ENCODE measurements at places on chromosomes 3 and 15. TPM values are rescaled to one million over a fixed set of nuclear protein-coding genes. Genes with fewer than 3 reads are reported as not detected.

The SLC2A2 gene
- not detected for total RNA-seq

The SERINC4 gene
- not detected for total RNA-seq

The CHRNB4 gene
- total RNA-seq = not detected

The CAMK2N2 gene
- not detected for total RNA-seq

The COL6A6 gene
- 34.8 TPM for total RNA-seq

The GOLGA8B gene
- 56.0 TPM for total RNA-seq

The NPAP1 gene
- 0.17 TPM for total RNA-seq

The CLDN1 gene
- total RNA-seq = 14.6 TPM

The SUCNR1 gene
- total RNA-seq = 2.7 TPM

The CCDC33 gene
- not detected for total RNA-seq

The PTPRG gene
- 86.7 TPM for total RNA-seq

The MYO5C gene
- total RNA-seq = 80.0 TPM

The KNL1 gene
- 0.61 TPM for total RNA-seq

The SCAANT1 gene
- not detected for total RNA-seq

The PRTG gene
- 8.6 TPM for total RNA-seq

- no peaks in the 10 kb centered on the region for H3K27me3 ChIP-seq
- DNase-seq = no peak
- H3K27ac ChIP-seq = no peak overlapping the region
- H3K4me3 ChIP-seq = no peak overlapping the region
- H3K4me1 ChIP-seq = no peaks in the 10 kb centered on the region
Observed at GRCh38 chr3:52174896-52175295, 20.7 kb upstream of the POC1A start.

- H3K4me3 ChIP-seq = no peak overlapping the region
- no peak overlapping the region for H3K27ac ChIP-seq
- H3K27me3 ChIP-seq = no peaks in the 10 kb centered on the region
Observed at GRCh38 chr3:57423335-57423734, 120.8 kb downstream of the DNAH12 start.

- peaks cover 73% of the 10 kb centered on the region for H3K4me1 ChIP-seq
- peak overlapping the region; percentile 90 for H3K27ac ChIP-seq
- H3K36me3 ChIP-seq = no peaks in the 10 kb centered on the region
- peak; percentile 70 for DNase-seq
Observed at GRCh38 chr3:129602309-129602708, 4.2 kb downstream of the PLXND1 start.

- no peak overlapping the region for H3K27ac ChIP-seq
- no peaks in the 10 kb centered on the region for H3K27me3 ChIP-seq
- DNase-seq = peak; percentile 52
- H3K36me3 ChIP-seq = no peaks in the 10 kb centered on the region
- H3K4me3 ChIP-seq = no peak overlapping the region
- no peaks in the 10 kb centered on the region for H3K4me1 ChIP-seq
Observed at GRCh38 chr3:51712511-51712931, 5.7 kb downstream of the GRM2 start.

GRCh38 chr15:43187544-43188155 lies 2.4 kb downstream of the CCNDBP1 start:
- H3K4me1 ChIP-seq = peaks cover 26% of the 10 kb centered on the region
- peaks cover 60% of the 10 kb centered on the region for H3K36me3 ChIP-seq
- no peaks in the 10 kb centered on the region for H3K27me3 ChIP-seq
- no peak overlapping the region for H3K4me3 ChIP-seq
- no peak overlapping the region for H3K27ac ChIP-seq

GRCh38 chr15:45903283-45903682 lies 268.5 kb downstream of the SQOR start:
- no peak overlapping the region for H3K4me3 ChIP-seq
- H3K27me3 ChIP-seq = no peaks in the 10 kb centered on the region
- DNase-seq = no peak
- H3K36me3 ChIP-seq = no peaks in the 10 kb centered on the region
- H3K4me1 ChIP-seq = no peaks in the 10 kb centered on the region
- no peak overlapping the region for H3K27ac ChIP-seq

DNA sequence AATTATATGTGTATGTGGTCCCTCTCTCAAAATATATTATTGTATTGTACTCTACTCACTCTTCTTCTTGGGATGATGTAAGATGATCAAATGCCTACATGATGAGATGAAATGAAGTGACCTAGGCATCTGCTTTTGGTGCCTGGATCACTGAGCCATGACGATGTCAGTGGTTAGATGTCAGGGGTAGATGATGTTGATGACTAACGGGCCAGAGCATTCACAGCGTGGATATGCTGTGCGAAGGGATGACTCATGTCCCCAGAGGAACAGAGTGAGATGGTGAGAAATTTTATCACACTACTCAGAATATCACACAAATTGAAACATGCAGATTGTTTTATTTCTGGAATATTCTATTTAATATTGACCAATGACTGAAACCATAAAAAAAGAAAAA lies 233.9 kb upstream of the CADM2 start:
- H3K27ac ChIP-seq = no peak overlapping the region
- no peaks in the 10 kb centered on the region for H3K4me1 ChIP-seq

GRCh38 chr3:112814266-112814665 lies 32.4 kb downstream of the CD200R1L start:
- peaks cover 14% of the 10 kb centered on the region for H3K4me1 ChIP-seq
- H3K4me3 ChIP-seq = no peak overlapping the region
- no peaks in the 10 kb centered on the region for H3K27me3 ChIP-seq
- H3K27ac ChIP-seq = no peak overlapping the region
- DNase-seq = no peak

- peaks cover 22% of the 10 kb centered on the region for H3K36me3 ChIP-seq
- peaks cover 21% of the 10 kb centered on the region for H3K4me1 ChIP-seq
- H3K4me3 ChIP-seq = no peak overlapping the region
- no peak overlapping the region for H3K27ac ChIP-seq
- no peaks in the 10 kb centered on the region for H3K27me3 ChIP-seq
Observed at GRCh38 chr3:32492684-32493436, 9.8 kb downstream of the CMTM6 start.

DNA sequence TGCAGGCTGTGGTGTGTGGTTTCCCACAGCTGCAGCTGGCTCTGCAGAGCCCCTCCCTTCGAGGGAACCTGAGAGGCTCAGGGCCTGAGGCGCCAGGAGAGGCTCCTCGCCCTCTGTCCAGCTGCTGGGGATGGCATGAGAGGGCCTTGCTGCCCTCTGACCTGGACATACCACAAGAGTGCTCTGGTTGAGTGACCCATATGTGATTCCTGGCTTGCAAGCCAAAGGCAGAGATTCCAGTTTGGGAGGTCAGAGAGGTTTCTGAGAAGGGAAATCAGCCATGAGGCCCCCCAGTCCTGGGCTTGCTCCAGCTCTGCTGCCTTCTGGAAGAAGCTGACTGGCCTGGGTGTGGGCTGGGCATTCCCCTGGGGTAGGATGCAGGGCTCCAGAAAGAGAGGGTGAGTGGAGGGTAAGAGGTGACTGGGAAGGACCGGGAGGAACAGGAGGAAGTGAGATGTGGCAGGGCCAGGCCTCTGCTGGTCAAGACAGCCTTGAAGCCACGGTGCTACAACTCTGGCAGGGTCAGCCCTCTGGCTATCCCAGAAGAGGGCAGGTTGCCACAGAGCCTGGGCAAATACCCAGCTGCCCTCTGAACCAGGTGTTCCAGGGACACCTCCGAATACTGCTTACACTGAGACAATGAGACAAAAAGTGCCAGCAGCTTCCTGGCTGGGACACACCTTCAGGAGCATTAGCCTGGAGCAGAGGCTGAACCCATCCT lies 16.0 kb upstream of the SRP14 start:
- no peak overlapping the region for H3K4me3 ChIP-seq
- peaks cover 15% of the 10 kb centered on the region for H3K4me1 ChIP-seq
- no peaks in the 10 kb centered on the region for H3K36me3 ChIP-seq
- H3K27ac ChIP-seq = no peak overlapping the region
- no peak for DNase-seq

GRCh38 chr15:87846746-87847145 lies 409.8 kb downstream of the NTRK3 start:
- H3K27ac ChIP-seq = no peak overlapping the region
- no peak for DNase-seq
- H3K4me3 ChIP-seq = no peak overlapping the region
- H3K36me3 ChIP-seq = no peaks in the 10 kb centered on the region
- no peaks in the 10 kb centered on the region for H3K4me1 ChIP-seq
- H3K27me3 ChIP-seq = no peaks in the 10 kb centered on the region

DNA sequence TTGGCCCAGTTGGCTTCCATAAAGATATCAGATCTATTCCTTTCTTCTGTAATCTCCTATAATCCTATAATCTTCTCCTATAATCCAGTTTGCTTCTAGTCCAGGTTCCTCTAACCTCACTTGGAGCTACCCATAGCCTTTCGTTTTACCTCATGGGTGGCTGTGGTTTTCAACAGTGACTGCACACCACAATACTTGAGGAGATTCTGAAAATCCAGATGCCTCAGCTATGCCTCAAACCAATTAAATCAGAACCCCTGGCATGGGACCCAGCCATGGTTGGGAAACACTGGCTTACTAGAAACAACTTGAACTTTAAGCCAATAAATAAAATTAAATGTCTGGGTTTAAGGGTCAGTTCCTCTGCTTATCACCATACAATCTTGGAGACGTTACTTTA lies 86.1 kb upstream of the NTRK3 start:
- no peak for DNase-seq
- H3K36me3 ChIP-seq = no peaks in the 10 kb centered on the region
- no peak overlapping the region for H3K27ac ChIP-seq
- H3K4me3 ChIP-seq = no peak overlapping the region

- H3K27ac ChIP-seq = no peak overlapping the region
- H3K36me3 ChIP-seq = peaks cover 4% of the 10 kb centered on the region
- no peak for DNase-seq
Observed at GRCh38 chr3:81531263-81531662, 230.2 kb downstream of the GBE1 start.

- no peak overlapping the region for H3K4me3 ChIP-seq
- H3K27ac ChIP-seq = no peak overlapping the region
- no peaks in the 10 kb centered on the region for H3K36me3 ChIP-seq
- no peak for DNase-seq
Observed at GRCh38 chr15:25972141-25972675, 109.1 kb upstream of the ATP10A start.

GRCh38 chr3:152364237-152364636 lies 95.5 kb downstream of the MBNL1 start:
- H3K36me3 ChIP-seq = no peaks in the 10 kb centered on the region
- peaks cover 17% of the 10 kb centered on the region for H3K4me1 ChIP-seq
- no peaks in the 10 kb centered on the region for H3K27me3 ChIP-seq
- no peak for DNase-seq
- no peak overlapping the region for H3K27ac ChIP-seq

GRCh38 chr3:39990532-39990931 lies 181.1 kb downstream of the MYRIP start:
- no peak overlapping the region for H3K27ac ChIP-seq
- H3K4me1 ChIP-seq = no peaks in the 10 kb centered on the region
- H3K4me3 ChIP-seq = no peak overlapping the region
- DNase-seq = no peak
- no peaks in the 10 kb centered on the region for H3K36me3 ChIP-seq
- no peaks in the 10 kb centered on the region for H3K27me3 ChIP-seq

DNA sequence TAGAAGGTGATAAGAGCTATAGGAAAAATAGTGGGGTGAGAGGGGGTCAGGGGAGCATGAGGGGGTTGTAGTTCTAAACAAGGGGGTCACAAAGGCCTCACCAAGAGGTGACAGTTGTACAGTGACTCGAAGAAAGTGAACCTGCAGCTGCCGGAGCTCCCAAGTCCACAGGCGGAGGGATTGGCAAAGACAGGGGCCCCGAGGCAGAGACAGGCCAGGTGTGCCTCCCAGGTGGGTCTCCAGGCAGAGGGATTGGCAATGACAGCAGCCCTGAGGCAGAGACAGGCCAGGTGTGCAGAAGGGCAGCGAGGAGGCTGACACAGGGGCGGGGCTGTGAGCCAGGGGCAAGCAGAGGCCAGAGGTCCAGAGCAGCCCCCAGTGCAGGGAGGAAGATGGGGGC lies 63.7 kb downstream of the DNAJB8 start:
- H3K4me3 ChIP-seq = no peak overlapping the region
- H3K27me3 ChIP-seq = no peaks in the 10 kb centered on the region
- H3K27ac ChIP-seq = no peak overlapping the region
- no peaks in the 10 kb centered on the region for H3K36me3 ChIP-seq

DNA sequence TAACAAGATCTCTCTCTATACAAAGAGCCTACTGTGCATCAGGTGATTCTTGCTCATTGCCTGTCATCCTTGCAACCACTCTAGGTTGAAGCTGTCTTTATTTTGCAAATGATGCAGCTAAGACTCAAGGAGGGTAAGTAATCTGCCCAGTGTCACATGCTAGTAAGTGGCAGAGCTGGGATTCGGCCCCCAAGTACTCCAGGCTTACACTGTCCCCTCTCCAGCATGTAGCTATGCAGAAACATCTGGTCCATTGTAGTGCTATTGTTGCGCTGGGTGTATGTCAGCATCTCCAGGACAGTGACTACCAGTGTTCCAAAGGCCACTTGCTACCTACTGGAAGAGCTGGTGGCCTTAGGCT lies 248.9 kb downstream of the SLCO3A1 start:
- no peaks in the 10 kb centered on the region for H3K27me3 ChIP-seq
- no peak overlapping the region for H3K27ac ChIP-seq
- DNase-seq = no peak
- H3K4me1 ChIP-seq = no peaks in the 10 kb centered on the region
- H3K4me3 ChIP-seq = no peak overlapping the region

DNA sequence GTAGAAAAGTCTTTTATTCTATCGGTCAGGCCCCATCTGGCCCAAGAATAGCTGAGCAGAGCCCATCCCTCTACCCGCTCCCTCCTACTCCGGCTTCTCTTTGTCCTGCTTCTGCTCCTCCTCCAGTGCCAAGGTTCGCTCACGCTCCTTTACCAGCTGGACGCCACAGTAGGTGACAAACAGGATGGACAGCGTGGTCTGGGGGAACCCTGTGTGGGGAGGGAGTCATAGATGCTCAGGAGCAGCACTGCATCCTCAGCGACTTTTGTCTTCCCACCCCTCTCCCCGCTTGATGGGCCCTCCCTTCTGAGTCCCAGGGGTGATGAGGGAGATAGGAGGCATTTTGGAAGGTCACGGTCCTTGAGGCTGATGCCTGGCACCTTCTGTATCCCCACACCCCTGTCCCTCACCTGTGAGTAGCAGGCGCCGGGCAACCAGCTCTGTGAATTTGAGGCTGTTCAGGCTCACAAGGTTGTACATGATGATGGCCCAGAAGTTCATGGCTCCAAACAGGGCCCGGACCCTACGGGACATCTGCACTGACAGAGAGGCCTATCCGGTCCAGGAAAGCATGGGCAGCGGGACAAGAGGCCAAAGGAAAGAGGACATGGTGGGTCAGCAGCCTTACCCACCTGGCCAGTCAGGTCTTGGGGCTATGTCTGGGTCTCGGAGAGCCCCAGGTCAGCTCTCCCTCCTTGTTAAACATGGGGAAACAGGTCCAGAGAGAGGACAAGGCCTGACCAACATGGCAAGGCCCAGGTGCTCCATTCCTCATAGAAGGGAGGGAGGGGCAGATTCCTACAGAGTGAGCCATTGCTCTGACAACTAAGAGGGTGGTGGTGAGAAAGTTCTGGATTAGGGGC lies 7.6 kb downstream of the KLHL40 start:
- H3K27me3 ChIP-seq = no peaks in the 10 kb centered on the region
- peak; percentile 43 for DNase-seq
- no peak overlapping the region for H3K27ac ChIP-seq
- H3K4me1 ChIP-seq = no peaks in the 10 kb centered on the region
- no peak overlapping the region for H3K4me3 ChIP-seq
